Mesangial cell (primary cell): ENCODE measurements at places on chromosomes 2 and 18. TPM values are rescaled to one million over a fixed set of nuclear protein-coding genes. Genes with fewer than 3 reads are reported as not detected.

RNF144A gene
- total RNA-seq, result 11.7 and 16.7 TPM in 2 replicates

PTPRN gene
- 0.49 and 0.63 TPM in 2 replicates for total RNA-seq

ACAA2 gene
- total RNA-seq, result 53.4 and 68.6 TPM in 2 replicates

CFAP221 gene
- total RNA-seq, result 0.81 and 1.8 TPM in 2 replicates

RNU2-63P gene
- total RNA-seq, result not detected in 2 replicates

RUFY4 gene
- not detected in 2 replicates for total RNA-seq

UGT1A9 gene
- 0.13 and 0.16 TPM in 2 replicates for total RNA-seq

UNC80 gene
- total RNA-seq, result not detected in 2 replicates

CPO gene
- total RNA-seq, result 0.13 TPM in 1 of 2 replicates, not detected in the other

FZD7 gene
- 38.5 and 46.5 TPM in 2 replicates for total RNA-seq

CDCA7 gene
- 7.4 and 30.6 TPM in 2 replicates for total RNA-seq

CHRND gene
- not detected in 2 replicates for total RNA-seq

EMILIN2 gene
- 14.2 and 34.1 TPM in 2 replicates for total RNA-seq

PIEZO2 gene
- total RNA-seq, result 2.0 and 5.3 TPM in 2 replicates

FIGLA gene
- total RNA-seq, result not detected in 2 replicates

ZNF516 gene
- total RNA-seq, result 24.4 and 34.7 TPM in 2 replicates

GPR45 gene
- total RNA-seq, result 0.16 and 0.25 TPM in 2 replicates

GREB1L gene
- total RNA-seq, result 2.8 and 4.1 TPM in 2 replicates

COLEC12 gene
- 1.6 and 9.4 TPM in 2 replicates for total RNA-seq

KIAA2012 gene
- under 0.01 TPM in 1 of 2 replicates, not detected in the other for total RNA-seq

SGPP2 gene
- total RNA-seq, result 1.8 and 6.6 TPM in 2 replicates

MEP1B gene
- total RNA-seq, result not detected in 2 replicates

DYNAP gene
- not detected in 2 replicates for total RNA-seq

TCF23 gene
- not detected in 2 replicates for total RNA-seq

PLA2R1 gene
- 3.6 and 5.7 TPM in 2 replicates for total RNA-seq

ALS2 gene
- total RNA-seq, result 15.3 and 16.2 TPM in 2 replicates

LYG1 gene
- 0.51 TPM in 1 of 2 replicates, not detected in the other for total RNA-seq

OSGEPL1 gene
- total RNA-seq, result 3.7 and 7.0 TPM in 2 replicates

SUCLG1 gene
- total RNA-seq, result 39.4 and 46.6 TPM in 2 replicates

IAH1 gene
- 58.7 and 79.0 TPM in 2 replicates for total RNA-seq

TACR1 gene
- not detected in 2 replicates for total RNA-seq

TMEM163 gene
- 1.0 and 1.1 TPM in 2 replicates for total RNA-seq

KATNAL2 gene
- total RNA-seq, result 0.98 and 3.0 TPM in 2 replicates

CTAGE1 gene
- not detected in 2 replicates for total RNA-seq

PTCD3 gene
- 38.5 and 42.9 TPM in 2 replicates for total RNA-seq

CDK15 gene
- 1.8 and 5.7 TPM in 2 replicates for total RNA-seq

DCTN1 gene
- 84.4 and 103 TPM in 2 replicates for total RNA-seq

RNF152 gene
- total RNA-seq, result 0.98 and 7.5 TPM in 2 replicates

AFG3L2 gene
- 33.2 and 38.6 TPM in 2 replicates for total RNA-seq
